ENCODE measurements at places on chromosomes 3 and 15. TPM values are rescaled to one million over a fixed set of nuclear protein-coding genes. Genes with fewer than 3 reads are reported as not detected.

GRCh38 chr3:194984066-194984465 lies 286.9 kb downstream of the XXYLT1 start:
- no peak overlapping the region for H3K27ac ChIP-seq
- H3K27me3 ChIP-seq, result peaks cover 7% of the 10 kb centered on the region
- no peaks in the 10 kb centered on the region for H3K36me3 ChIP-seq
- no peak overlapping the region for H3K4me3 ChIP-seq

DNA sequence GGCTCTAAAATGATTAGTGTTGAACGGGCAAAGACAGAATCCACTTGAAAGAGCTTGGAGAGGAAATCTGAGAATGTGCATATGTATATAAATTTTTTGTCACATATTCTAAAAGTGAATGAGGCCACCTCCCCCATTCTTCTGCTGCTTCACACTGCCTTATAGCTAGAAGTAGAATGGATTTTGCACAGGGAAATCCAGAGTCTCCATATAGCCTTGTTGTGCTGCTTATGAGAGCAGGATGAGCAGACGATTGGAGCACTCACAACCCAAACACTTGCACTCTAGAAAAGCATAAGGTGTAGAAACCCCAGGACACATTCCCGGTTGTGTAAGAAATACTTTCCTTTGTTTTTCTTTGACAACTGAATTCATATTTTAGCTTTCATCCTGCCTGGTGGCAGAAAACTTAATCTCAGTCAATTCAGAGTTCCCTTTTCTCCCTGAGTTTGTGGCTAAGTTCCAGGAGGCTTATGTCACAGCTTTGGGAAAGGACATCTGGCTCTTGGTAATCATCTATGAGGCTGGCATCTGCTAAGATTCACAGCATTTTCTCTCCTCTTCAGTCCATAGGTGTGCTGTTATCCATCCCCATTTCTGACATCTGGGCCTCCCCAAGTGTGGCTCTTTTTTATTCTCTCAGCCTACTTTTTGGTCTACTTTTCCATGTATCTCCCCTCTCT lies 188.4 kb upstream of the PFN2 start:
- H3K36me3 ChIP-seq, result no peaks in the 10 kb centered on the region
- no peak for DNase-seq
- H3K4me3 ChIP-seq, result no peak overlapping the region
- no peaks in the 10 kb centered on the region for H3K4me1 ChIP-seq

- no peak overlapping the region for H3K27ac ChIP-seq
- no peak for DNase-seq
- no peaks in the 10 kb centered on the region for H3K4me1 ChIP-seq
- H3K27me3 ChIP-seq, result no peaks in the 10 kb centered on the region
- H3K4me3 ChIP-seq, result no peak overlapping the region
- no peaks in the 10 kb centered on the region for H3K36me3 ChIP-seq
These were observed 194.4 kb downstream of the MEIS2 start for GRCh38 chr15:36905908-36906307.

- H3K4me3 ChIP-seq, result no peak overlapping the region
- peaks cover 3% of the 10 kb centered on the region for H3K27me3 ChIP-seq
- H3K4me1 ChIP-seq, result no peaks in the 10 kb centered on the region
- no peaks in the 10 kb centered on the region for H3K36me3 ChIP-seq
These were observed 425.9 kb upstream of the TGFBR2 start for GRCh38 chr3:30180310-30181177.

DNA sequence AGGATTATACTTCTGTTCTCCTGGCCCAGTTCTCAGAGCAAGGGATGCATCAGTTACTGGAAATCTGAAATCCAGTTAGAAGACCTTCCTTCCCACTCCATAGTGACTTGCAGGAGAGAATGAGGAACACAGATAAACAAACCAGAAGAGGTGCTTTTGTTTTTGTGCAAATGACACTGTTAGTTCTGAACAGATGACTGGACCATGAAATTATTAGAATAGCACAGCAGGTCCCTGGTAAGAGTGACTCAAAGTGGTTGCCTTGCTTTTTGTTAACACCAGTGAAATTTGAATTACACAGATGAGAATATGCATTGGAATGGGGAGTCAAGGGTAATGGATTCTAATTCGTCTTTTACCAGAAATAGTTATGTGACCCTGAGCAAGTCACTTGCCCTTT lies 30.4 kb upstream of the LRIG1 start:
- no peaks in the 10 kb centered on the region for H3K36me3 ChIP-seq
- no peak overlapping the region for H3K4me3 ChIP-seq
- no peak for DNase-seq
- H3K27me3 ChIP-seq, result no peaks in the 10 kb centered on the region

DNA sequence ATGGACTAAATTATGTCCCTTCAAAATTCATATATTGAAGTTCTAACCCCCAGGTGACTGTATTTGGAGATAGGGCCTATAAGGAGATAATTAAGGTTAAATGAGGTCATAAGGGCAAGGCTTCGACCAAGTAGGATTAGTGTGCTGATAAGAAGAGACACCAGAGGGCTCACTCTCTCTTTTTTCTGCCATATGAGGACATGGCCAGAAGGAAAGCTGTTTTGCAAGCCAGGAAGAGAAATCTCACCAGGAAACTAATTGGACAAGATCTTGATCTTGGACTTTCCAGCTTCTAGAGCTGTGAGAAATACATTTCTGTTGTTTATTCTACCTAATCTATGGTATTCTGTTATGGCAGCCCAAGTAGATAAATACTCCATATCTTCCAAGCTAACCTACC lies 503.6 kb upstream of the NAALADL2 start:
- H3K27me3 ChIP-seq, result no peaks in the 10 kb centered on the region
- no peak for DNase-seq
- no peaks in the 10 kb centered on the region for H3K4me1 ChIP-seq
- H3K27ac ChIP-seq, result no peak overlapping the region

- H3K4me3 ChIP-seq, result no peak overlapping the region
- H3K4me1 ChIP-seq, result no peaks in the 10 kb centered on the region
- no peaks in the 10 kb centered on the region for H3K36me3 ChIP-seq
- H3K27me3 ChIP-seq, result peaks cover 18% of the 10 kb centered on the region
- no peak overlapping the region for H3K27ac ChIP-seq
These were observed 115.9 kb upstream of the ST8SIA2 start for GRCh38 chr15:92277776-92278175.

DNA sequence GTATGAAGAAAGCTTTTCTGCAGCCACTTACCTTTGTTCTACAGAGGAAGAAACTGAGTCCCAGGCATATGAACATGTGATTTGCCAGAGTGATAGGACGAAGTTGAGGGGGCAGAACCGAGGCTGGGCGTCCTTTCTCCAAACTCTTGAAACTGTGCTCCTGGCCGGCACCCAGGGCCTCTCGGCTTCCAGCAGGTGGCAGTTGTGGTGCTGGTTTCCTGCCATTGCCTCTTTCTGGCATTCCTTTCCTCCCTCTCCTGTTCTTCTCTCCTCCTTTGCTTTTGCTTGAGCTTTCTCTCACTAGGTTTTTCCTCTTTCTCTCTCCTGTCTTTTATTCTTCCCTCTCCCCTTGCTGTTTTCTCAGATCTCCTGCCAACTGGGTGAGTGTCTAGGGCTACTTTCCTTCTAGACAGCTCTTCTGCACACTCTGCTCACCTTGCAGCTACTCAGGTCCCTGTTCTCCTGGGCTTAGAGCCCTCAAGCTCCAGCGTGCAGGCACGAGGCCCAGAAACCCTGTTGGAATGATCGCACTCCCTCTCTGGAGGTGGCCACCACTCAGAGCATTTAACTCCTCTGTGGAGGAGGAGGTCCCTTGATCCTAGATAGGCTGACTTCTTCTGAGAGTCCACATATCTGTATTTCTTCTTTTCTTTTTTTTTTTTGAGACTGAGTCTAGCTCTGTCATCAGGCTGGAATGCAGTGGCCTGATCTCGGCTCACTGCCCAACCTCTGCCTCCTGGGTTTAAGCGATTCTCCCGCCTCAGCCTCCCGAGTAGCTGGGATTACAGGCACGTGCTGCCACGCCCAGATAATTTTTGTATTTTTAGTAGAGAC lies 26.2 kb downstream of the TRAK1 start:
- no peaks in the 10 kb centered on the region for H3K36me3 ChIP-seq
- peaks cover 4% of the 10 kb centered on the region for H3K4me1 ChIP-seq
- DNase-seq, result no peak

DNA sequence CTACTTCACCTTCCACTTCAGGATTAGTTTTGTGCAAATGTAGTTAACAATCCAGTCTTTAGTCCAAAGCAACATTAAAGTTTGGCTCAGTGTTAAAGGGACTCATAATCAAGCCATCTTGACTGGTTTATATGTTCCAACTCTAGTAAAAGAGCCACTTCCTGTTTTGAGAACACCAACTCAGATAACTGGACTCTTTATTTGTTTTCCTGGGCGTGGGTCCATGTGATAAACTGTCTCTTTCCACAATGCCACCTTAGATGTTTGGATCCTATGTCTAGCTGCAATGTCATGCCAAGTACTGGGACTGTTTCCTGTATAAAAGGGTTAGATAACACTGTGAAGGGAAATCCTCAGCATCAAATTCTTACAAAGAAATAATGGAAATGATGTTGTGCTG lies 545.0 kb downstream of the PYDC2 start:
- no peaks in the 10 kb centered on the region for H3K36me3 ChIP-seq
- H3K27ac ChIP-seq, result no peak overlapping the region
- DNase-seq, result no peak
- no peaks in the 10 kb centered on the region for H3K4me1 ChIP-seq

DNA sequence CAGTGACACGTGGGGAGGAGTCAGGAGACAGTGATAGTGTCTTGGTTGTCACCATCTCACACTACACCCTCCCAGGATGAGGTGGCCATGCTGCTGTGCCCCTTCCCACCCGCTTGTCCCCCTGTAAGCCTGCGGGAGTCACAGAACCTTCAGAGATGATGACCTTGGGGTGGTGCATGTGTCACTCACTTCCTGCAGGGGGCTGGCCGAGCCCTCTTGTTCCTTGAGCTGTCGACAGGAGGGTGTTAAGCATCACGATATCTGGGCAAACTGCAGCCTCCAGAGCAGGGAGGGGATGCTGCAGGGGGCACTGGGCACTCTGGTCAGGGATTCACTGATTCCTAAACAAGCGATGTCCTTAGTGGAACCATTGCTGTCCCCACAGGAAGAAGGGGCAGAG lies 27.7 kb downstream of the FAH start:
- no peaks in the 10 kb centered on the region for H3K27me3 ChIP-seq
- no peak for DNase-seq
- no peak overlapping the region for H3K4me3 ChIP-seq
- H3K36me3 ChIP-seq, result peaks cover 43% of the 10 kb centered on the region
- H3K4me1 ChIP-seq, result no peaks in the 10 kb centered on the region

The LRRC15 gene
- not detected for total RNA-seq

The CRABP1 gene
- total RNA-seq, result not detected

The FEZF2 gene
- not detected for total RNA-seq

The LINGO1 gene
- total RNA-seq, result not detected

The SLC28A2 gene
- not detected for total RNA-seq

The SSUH2 gene
- not detected for total RNA-seq

The PLSCR2 gene
- total RNA-seq, result not detected

The TRH gene
- not detected for total RNA-seq

The FSIP1 gene
- total RNA-seq, result 0.68 TPM

The CYP8B1 gene
- not detected for total RNA-seq

The RTP1 gene
- not detected for total RNA-seq

The PGBD4 gene
- total RNA-seq, result 2.0 TPM
